Stimulated activated CD8-positive, alpha-beta memory T cell treated with anti-CD3 and anti-CD28 coated beads, Interleukin-2, amount 100 ng/mL, for 48 hours (primary cell): ENCODE measurements at places on chromosomes 12 and 14.

- no peak for DNase-seq
These were observed 68.4 kb downstream of the SYT1 start for GRCh38 chr12:78933014-78933413.

- DNase-seq = no peak
These were observed 173.1 kb downstream of the ETNK1 start for GRCh38 chr12:22798116-22798515.

DNA sequence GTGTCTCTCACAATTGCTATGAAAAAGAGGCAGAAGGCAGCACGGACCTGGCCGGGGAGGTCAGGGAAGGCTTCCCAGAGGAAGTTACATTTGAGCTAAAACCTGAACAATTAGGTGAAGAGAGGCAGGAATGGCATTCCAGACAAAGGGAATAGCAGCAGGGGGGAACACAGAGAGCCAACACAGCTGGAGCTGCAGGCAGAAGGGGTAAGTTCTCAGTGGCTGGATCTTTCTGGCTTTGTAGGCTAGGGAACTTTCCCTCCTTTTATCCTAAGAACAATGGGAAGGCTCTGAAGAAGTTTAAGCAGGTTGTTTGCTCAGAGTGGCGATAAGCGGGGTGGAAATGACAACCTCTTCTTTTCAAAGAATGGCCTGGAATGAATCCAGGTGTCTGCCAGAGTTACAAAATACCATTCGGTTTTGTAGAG, 100.0 kb downstream of the PRIMA1 start:
- DNase-seq = no peak

DNA sequence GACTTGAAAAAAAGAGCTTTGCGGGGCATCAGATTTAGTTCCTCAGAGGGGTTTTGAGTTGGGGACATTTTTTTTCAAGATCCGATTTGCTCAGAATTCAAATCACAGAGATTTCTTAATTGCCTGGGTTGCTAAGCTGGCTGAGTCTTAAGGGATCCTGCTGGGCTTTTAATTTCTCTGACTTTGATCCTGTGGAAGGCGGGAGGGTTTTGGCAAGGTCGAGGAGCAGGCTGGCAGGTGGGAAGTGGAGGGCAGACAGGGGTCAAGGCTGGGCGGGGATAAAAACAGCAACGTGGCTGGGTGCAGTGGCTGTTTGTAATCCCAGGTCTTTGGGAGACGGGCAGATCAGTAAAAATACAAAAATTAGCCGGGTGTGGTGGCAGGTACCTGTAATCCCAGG, 33.5 kb upstream of the CCDC63 start:
- no peak for DNase-seq

- no peak for DNase-seq
These were observed 293.4 kb downstream of the ZFP36L1 start for GRCh38 chr14:68499451-68499850.

DNA sequence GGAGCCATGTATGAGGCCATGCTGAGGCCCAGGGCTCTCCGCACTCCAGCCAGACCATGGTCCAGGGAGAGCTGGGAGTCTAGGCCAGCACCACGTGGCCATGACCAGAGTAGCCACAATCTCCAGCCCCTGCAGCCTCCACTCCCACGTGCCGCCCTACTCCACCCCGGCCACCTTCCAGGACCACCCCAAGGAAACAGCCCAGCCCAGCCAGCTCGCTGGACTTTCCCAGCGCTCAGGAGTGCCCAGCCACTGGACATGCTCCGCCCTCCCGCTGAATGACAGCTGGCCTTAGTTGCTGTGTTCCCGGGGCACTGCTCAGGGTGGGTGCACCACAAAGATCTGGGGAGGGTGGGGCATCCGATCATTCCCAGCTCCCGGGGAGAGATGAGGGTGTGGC, 2.1 kb upstream of the C14orf180 start:
- DNase-seq = no peak

DNA sequence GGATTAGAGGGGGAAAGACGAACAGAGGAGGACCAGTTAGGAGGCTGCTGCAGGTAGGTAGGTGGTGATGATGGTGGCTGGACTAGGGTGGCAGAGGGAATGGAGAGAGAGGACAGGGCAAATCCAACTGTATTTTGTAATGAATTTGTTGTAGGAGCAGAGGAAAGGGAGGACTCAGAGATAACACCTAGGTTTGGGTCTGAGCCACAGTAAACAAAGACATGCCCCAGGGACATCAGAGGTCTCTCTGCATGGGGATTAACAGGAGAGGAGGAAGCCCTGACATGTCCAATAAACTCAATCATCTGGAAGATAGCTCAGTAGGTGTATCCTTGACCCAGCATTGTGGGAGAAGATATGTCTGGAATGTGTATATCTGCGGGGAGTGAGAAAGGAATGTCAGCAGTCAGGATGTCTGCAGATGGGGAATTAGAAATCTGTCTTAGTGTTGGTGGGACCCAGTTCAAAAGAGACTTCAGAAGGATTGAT, 4.7 kb upstream of the SLC48A1 start:
- DNase-seq = no peak

DNA sequence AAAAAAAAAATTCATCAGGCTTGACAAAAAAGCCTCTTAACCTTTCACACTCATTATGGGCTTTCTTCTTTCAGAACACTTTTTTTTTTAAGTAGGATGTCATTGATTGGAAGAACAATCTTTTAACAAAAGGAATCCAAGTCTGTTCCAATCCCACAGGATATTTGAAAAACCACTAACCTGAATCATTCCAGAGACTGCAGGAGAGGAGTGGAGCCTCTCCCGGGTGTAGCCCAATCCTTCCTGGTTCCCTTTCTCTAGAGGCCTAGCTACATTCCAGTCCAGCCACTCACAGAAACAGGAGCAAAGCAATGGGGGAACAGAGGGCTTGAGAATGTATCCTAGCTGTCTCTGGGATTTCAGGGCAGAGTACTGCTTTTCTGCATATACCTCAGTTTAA, 4.3 kb downstream of the MFAP5 start:
- no peak for DNase-seq

- DNase-seq = no peak
These were observed 84.7 kb downstream of the DACT1 start for GRCh38 chr14:58722441-58722840.

DNA sequence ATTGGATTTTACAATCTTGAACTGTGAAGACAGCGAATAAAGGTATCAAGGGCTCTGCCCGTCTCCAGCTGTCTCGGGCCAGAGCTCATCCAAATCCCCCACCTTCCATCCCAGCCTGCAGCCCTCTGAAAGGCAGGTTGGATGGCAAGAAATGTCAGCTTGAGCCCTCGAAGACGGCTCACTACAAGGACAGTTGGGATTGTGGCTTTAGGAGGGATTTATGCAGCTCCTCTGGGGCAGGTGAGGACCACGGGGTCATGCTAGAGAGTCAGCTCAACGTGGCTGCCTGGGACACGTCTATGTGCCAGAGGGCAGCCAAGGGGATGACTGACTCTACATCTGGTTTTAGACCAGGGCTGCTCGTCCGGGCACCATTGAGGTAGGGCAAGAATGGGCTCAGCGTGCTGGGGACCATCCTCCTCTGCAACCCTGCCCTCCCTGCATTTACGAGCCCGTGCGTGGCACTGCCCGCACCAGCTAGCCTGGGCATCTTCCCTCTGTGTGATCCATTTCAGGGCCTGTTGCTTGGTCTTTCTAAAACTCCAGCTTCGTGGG, 16.2 kb downstream of the MVK start:
- no peak for DNase-seq
